ENCODE measurements at places on chromosomes 5 and 9. TPM values are rescaled to one million over a fixed set of nuclear protein-coding genes. Genes with fewer than 3 reads are reported as not detected.

GRCh38 chr9:1882711-1883403, 132.3 kb upstream of the SMARCA2 start:
- DNase-seq: no peak

CCDC152 gene
- total RNA-seq: 0.60 TPM

DNA sequence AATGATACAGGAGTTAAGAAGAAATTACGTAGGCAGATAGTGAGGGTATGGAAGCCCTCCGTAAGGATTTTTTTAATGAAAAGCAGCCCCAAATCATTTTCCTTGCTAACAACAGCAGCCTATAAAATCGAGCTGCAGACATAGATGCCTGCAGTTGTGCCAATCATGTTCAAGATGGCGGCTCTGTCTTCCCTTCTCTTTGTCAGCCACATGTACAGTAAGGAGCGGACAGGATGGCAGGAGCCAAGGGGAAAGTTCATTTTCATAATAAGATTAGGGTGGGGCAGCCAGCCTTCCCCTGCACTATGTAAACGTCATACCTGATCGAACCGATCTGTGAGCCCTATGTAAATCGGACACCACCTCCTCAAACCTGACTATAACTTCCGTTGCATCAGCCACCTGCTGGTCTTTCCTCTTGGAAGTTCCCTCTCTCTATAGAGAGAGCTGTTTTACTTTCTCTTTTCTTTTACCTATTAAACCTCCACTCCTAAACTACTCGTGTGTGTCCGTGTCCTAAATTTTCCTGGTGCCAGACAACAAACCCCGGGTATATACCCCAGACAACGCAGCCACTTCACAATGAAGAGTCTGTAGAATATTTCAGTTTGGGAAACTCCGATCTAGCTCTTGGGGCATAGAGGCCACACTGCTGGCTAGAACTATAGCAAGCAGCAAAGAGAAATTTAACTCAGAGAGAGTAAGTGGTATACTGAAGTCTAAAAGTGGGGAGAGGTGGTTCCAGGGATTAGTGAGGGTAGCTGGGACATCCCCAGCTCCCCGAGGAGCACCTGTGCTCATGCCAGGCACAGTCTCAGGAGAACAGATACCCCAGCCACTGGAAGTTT, 20.8 kb upstream of the SLC24A2 start:
- DNase-seq: no peak

DDX4 gene
- not detected for total RNA-seq

DNA sequence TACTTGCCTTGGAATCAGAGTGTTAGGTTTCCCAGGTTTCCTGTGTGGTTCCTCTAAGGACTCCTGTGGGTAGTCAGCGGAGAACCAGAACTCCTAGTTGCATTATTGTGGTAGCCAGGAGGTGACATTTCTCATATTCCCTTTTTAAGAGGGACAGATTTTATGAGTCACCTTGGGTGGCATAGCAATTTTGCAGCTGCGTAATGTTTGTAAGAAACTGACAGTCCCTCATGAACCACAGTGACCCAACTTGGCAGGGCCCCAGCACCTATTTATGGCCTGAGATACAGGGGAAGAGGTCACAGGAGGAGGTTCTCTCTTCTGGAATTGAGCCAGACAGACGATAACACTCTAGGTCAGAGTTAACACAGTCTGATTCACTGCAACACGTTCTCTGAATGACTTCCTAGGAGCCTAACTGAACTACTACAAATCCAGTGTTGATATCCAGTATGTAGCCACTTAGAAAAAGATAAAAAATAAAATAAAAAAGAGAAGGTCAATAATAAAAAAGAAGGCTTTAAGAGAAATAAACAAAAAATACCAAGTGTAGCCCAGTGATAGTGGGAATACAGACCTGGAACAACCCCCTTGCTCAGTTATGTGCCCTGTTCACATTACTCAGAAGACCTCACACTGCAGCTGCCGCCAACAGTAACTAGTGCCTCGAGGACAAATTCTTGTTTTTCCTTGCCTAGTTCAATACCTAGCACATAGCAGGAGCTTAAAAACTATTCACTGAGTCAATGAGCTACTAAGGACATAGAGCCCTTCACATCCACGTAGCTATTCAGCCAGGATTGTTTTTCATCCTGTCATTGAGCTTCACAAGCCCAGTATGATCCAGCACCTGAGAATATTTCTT, 50.7 kb upstream of the VLDLR start:
- peak; percentile 87 for DNase-seq

DNA sequence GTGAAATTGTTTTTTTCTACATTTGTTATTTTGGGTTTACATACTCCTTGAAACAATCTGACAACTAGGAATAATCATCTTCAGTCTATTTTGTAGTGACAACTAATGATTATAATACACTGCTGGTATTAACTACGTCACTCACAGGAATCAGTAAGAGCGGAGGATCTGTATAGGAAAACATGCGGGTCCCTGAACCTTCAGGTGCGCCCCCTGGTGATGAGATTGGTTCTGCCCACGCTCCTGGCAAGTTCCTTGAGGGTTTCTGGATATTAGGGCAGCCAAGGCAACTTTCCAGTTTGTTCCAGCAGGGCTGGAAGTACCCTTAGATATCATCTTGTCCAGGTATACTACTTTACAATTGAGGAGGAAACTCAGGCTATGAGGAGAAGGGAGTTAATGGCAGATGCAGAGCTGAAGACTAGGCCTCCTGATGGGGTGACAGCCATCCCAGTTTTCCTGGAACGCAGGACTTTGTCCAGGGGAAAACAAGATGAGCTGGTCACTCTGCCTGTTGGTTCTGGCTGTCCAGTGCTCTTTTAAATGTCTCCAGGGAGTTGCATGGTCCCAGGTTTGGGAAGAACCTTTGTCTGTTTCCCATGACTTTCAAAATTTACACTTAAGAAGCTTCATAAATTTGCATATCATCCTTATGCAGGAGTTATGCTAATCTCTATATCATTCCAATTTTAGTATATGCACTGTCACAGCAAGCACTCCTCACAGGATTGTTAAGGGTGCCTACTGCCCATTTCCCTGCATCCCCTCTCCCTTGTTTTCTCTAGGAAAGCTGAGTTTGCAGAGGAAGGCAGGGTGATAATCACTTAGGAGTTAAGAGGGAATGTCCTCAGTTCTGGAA, 14.9 kb upstream of the WNT8A start:
- peak; percentile 58 for DNase-seq

DNA sequence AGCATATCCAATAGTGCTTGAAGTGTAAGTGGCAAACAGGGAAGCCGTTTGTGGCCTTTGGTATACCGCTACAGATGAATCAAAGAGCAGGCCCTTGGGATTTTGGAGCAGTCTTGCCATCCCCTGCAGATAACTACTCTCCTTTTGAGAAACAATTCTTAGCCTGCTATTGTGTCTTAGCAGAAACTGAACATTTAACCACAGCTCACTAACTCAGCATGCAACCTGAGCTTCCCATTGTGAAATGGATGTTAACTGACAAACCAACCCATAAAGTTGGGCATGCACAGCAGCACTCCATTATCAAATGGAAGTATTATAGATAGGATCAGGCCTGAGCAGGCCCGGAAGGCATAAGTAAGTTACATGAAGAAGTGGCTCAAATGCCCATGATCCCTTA, 315.3 kb upstream of the PTGER4 start:
- DNase-seq: no peak

DNA sequence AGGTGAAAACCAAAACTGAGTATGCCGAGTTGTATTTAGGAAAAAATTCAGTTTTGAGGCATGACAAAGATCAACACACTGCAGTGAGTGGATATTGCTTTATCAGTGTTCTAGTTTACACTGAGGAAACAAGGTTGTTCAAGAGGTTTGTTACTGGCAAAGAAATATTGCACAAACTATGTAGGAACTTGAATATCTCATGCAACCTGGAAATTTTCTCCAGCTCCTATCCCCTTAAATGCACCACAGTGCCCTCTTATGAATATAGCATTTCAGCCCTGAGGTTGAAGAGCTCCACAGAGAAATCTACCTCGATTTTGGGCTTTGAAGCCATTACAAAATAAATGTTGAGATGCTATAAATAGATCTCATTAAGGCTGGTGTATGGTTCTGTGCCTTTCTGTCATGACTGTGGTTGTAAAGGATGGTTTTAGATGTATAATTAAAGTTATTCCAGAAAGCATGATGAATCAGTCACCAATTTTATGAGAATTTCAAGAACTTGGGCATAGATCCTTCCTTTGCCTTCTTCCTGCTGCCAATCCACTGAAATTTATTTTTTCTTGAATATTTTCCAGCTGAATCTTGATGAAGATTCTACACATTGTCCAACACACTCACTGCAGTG, 159.3 kb downstream of the SPATA31D1 start:
- peak; percentile 24 for DNase-seq

DNA sequence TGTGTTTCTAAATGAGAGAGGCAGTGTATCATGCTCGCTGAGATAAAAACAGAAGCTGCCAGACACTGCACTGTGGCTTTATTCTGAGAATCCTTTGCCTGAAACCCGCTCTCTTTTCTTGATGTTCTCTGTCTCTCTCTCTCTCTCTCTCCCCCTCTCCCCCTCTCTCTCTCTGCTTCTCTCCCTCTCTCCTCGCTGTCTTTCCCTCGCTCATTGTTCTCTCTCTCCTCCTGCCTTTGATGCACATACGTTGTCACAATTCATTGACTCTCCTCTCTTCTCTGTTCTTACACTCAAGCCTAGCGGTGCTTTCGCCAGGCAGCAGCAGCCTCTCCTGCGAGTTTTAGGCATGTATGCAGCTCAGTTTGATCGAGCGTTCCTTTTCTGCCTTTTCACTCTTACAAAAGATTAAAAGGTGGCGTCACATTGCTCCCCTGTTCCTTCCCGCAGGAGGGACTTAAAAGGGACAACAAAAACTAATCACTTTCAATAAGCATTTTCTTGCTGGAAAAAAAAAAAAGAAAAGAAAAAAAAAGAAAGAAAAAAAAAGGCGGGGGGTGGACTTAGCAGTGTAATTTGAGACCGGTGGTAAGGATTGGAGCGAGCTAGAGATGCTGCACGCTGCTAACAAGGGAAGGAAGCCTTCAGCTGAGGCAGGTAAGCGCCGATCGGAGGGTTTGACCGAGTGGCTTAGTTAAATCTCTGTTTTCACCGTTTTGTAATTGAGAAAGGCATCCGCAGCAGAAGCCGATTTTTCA, 717.9 kb upstream of the WWC1 start:
- peak; percentile 14 for DNase-seq

GRCh38 chr9:38286357-38286756, 106.1 kb upstream of the ALDH1B1 start:
- DNase-seq: no peak

- peak; percentile 63 for DNase-seq
These were observed 284.8 kb upstream of the GRAMD2B start for GRCh38 chr5:126138281-126138931.

DNA sequence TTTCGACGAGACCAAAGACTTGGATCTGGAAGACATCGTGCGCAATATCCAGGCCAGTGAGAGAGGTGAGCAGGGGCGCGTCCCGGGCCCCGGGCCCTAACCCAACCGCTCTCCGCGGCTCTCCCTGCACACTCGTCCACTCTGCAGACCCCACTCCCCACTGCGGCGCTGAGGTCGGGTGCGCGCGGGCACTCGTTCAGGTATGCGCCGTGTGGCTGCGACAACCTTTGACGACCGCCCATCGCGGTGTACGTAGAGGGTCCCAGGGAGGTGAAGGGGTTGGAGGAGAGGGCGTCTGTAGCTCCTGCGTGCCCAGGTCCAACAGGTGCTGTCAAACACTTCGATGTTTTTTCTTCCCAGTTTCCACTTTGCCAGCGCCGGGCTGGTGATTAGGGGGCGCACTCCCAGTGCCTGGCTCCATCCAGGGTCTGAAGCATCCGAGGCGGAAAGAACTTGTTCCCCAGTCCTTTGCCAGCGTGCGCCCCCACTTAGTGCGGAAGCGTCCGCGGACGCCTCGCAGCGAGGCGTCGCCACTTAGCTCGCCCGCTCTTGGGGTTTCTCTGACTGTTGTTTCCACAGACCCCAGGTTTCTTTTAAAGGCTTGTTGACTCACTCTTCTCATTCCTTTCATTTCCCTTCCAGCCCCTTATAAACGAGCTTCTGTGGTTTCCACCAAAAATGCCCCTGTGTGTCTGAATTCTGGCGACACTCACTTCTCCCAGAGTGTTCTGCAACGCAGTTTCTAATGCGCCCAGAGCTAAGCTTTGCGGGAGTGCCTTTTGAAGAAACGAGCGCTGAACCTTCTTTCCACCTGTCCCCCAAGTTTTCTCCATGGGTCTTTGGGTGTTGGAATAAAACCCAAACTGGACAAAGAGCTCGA, 1.6 kb downstream of the NPR3 start:
- DNase-seq: no peak

- peak; percentile 27 for DNase-seq
These were observed 2.5 kb downstream of the BARHL1 start for GRCh38 chr9:132584601-132585560.

EIF4E1B gene
- total RNA-seq: not detected

FAM151B gene
- 2.7 TPM for total RNA-seq

GRCh38 chr9:127608104-127608966, 3.7 kb upstream of the STXBP1 start:
- DNase-seq: peak; percentile 44

- no peak for DNase-seq
These were observed 92.1 kb downstream of the LMNB1 start for GRCh38 chr5:126869005-126869451.

DNA sequence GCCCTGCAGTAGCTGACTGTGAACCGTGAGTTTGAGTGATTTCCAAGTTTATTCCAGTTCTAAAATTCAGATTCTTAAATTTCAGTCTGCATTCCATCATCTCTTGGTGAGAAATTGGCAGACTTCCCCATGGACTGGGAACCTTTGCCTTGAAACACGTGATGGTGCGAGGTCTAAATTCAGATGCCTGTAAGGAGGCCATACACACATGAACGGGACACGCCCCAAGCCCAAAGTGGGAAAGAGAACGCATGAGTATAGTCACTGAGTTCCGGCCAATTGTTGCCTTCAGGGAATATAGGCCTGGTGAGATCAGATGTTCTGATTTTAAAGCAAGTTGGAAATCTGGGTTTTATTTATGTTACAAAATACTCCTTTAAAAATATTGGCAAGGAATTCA, 1084.4 kb upstream of the WWC1 start:
- DNase-seq: peak; percentile 77

DNA sequence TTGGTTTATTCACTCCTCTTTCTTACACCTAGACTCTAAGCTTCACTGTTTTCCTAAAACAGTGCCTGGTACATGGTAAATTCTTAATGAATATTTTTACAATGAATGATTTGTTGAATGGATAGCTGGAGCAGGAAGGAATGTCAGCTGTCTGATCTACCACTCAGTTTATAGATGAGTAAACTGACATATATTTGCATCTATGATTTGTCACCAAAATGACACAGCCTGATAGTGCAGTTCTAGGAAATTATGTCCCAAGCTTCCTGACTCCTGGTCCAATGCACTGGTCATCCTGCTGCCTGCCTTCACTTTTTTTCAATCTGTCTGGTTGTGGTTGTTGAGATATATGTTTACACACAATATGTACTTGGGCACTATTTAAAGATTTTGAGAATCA, 651.7 kb upstream of the WWC1 start:
- peak; percentile 26 for DNase-seq

DOK3 gene
- not detected for total RNA-seq

- no peak for DNase-seq
These were observed 19.7 kb downstream of the CSF2 start for GRCh38 chr5:132093271-132093670.

GRCh38 chr5:133364936-133365707, 247.2 kb downstream of the FSTL4 start:
- no peak for DNase-seq

PCDHB9 gene
- total RNA-seq: 0.10 TPM

Data from RPMI7951 (cell line).